Thymus (tissue), 14 donors: ENCODE measurements at places on chromosomes 11 and 22.
A peak's percentile ranks its signal among the peaks of the same experiment; 100 is the strongest.

GRCh38 chr22:23522623-23523251 is 57.4 kb downstream of the IGLL1 start:
- DNase-seq = no peak

- DNase-seq = no peak
Measured at GRCh38 chr11:71223081-71223405, 29.3 kb downstream of the SHANK2 start.

DNA sequence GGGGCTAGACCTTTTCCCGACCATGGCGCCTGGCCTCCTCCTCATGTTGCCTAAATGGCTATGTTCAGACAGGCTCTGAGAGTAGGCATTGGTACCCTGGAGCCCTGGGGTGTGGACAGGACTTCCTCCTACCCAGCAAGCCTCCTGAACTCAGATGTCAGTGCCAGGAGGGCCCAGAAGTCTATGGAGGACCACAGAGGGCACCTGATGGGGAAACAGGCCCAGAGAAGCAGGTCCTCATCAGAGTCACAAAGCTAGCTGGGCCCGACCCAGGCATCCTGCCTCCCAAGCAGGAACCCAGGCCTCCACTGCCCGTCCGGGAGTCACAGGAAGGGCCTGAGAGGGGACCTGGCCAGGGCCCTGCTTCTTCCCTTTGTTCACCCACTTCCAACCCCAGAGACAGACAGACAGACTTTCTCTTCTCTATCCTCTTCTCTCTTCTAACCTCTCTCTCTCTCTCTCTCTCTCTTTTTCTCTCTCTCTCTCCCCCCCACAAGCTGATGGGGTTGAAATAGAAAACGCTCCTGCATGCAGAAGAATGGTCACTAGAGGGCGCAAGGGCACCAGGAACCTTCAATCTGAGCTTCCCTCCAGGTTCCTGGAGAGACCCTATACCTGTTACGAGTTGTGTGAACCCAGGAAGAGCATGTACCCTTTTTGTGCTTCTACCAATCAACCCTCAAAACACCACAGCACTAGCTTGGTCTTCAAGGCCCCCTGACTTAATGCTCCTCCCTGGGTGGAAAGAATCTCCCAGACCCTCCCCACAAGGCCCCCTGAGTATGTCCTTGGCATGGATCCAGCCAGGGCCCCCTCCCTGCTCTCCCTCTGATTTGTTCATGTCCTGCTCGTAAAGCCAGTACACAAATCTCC is 27.1 kb downstream of the ARAP1 start:
- peak; percentile 89 for DNase-seq

DNA sequence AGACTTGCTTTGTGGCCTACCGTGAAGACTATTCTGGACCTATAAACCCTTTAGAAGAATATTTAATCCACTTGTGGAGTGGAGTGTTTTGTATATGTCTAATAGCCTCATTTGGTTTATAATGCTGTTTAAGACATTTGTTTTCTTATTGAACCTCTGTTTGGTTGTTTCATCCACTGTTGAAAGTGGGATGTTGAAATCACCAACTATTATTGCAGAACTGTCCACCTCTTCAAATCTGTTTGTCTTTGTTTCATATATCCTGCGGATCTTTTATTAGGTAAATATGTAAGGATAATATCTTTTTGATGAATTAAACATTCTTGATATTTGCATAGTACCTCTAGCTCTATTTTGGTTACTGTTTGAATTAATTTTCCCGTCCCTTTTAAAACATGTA is 49.1 kb downstream of the XKR3 start:
- DNase-seq = no peak

- no peak for DNase-seq
Measured at GRCh38 chr22:31970490-31971444, 26.4 kb downstream of the YWHAH start.
